Chondrocyte (in vitro differentiated cells): ENCODE measurements at places on chromosomes 11 and 22. TPM values are rescaled to one million over a fixed set of nuclear protein-coding genes. Genes with fewer than 3 reads are reported as not detected.

- DNase-seq: no peak
Observed at GRCh38 chr11:78377625-78378418, 39.8 kb downstream of the GAB2 start.

- DNase-seq: no peak
Observed at GRCh38 chr11:82858556-82859091, 41.6 kb downstream of the PRCP start.

CHST1 gene
- total RNA-seq: 1.9 to 13.6 TPM (median 12.5 TPM) in 3 replicates

OR11H1 gene
- not detected in 3 replicates for total RNA-seq

LRRC51 gene
- total RNA-seq: 5.0 to 11.0 TPM (median 6.0 TPM) in 3 replicates

C1QTNF4 gene
- total RNA-seq: 0.40 to 0.41 TPM in 2 of 3 replicates, not detected in the other

DNA sequence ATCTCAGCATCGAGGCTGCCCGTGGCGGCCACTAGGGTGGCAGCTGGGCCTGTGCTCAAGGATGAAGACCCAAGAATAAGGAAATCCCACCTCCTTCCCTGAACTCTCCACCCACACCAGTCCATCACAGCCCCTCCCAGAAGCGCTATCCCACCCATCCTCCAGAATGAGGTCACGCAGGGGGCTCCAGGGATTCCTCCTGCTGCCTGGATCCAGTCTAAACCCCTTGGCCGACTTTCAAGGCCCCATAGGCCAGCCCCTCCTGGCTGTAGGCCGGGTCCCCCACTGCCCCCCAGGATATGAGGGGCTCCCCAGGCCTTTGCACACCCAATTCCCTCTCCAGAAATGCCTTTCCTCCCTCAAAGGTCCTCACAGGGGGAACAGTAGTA lies 19.0 kb upstream of the SCGB1A1 start:
- DNase-seq: no peak
